SK-N-SH treated with all-trans-retinoic acid at 6 μM for 48 hours (cell line): ENCODE measurements at places on chromosomes 5 and 9.

GRCh38 chr9:7601739-7602138 is 197.8 kb downstream of the DMAC1 start:
- ATAC-seq, result no peak

- ATAC-seq, result no peak
Measured at GRCh38 chr5:56159521-56159947, 73.6 kb downstream of the ANKRD55 start.

DNA sequence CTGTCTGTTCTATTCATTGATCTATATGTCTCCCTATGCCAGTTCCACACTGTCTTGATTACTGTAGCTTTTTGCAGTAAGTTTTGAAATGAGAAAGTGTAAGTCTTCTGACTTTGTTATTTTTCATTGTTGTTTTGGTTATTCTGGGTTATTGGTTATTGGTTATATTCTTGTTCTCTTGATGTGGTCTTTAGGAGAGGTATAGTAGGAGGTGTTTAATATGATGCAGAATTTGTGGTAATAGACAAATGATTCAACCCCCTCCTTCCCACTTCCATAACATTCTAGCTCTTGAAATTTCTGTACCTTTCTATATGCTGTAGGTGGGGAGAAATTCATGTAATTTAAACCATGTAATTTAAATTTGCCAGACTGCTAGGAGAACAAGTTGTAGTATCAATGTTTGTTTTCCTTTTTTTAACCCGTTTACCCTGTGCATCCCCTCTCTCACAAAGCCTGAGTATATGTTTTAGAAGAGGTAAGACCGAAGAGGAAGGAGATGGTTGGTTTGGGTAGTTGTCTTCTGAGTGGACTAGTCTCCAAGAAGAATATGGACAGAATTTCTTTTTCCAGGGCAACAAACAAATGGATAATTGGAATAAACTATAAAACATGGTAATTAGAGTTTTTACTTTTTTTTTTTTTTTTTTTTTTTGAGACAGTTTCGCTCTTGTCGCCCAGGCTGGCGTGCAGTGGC is 19.2 kb downstream of the ANKHD1 start:
- ATAC-seq, result no peak

- ATAC-seq, result no peak
Measured at GRCh38 chr5:136210259-136210658, 17.3 kb upstream of the SMIM32 start.

GRCh38 chr5:96614110-96614691 is 48.0 kb upstream of the CAST start:
- ATAC-seq, result peak; percentile 98

- ATAC-seq, result no peak
Measured at GRCh38 chr9:86043999-86044398, 55.4 kb downstream of the GOLM1 start.

DNA sequence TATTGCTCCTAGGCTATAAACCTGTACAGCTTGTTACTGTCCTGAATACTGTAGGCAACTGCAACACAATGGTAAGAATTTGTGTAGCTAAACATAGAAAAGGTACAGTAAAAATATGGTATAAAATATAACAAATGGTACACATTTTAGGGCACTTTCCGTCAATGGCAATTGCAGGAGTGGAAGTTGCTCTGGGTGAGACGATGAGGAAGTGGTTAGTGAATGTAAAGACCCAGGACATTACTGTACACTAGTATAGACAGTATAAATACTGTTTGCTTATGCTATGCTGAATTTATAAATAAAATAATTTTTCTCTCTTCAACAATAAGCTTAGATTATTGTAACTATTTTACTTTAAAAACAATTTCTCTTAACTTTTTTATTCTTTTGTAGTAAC is 15.6 kb upstream of the ADRB2 start:
- ATAC-seq, result no peak

DNA sequence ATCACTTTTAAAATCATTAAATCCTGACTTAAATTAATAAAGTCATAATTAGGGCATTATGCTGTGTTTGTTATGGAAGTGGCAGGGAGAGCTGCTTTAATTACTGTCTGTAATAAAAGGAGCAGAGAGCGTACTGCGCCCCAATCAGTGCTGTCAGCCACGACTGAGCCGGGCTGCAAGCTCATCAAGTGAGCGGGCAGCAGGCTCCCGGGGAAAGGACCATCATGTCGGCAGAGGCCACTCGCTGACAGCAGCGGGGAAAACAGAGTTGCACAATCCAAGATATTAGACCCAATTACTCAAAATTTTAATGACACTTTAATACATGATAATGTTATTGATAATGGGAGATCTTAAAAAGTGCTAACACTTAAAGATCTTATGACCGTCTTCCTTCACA is 181.6 kb downstream of the AP3B1 start:
- no peak for ATAC-seq

GRCh38 chr5:80057921-80058320 is 22.8 kb downstream of the THBS4 start:
- no peak for ATAC-seq

DNA sequence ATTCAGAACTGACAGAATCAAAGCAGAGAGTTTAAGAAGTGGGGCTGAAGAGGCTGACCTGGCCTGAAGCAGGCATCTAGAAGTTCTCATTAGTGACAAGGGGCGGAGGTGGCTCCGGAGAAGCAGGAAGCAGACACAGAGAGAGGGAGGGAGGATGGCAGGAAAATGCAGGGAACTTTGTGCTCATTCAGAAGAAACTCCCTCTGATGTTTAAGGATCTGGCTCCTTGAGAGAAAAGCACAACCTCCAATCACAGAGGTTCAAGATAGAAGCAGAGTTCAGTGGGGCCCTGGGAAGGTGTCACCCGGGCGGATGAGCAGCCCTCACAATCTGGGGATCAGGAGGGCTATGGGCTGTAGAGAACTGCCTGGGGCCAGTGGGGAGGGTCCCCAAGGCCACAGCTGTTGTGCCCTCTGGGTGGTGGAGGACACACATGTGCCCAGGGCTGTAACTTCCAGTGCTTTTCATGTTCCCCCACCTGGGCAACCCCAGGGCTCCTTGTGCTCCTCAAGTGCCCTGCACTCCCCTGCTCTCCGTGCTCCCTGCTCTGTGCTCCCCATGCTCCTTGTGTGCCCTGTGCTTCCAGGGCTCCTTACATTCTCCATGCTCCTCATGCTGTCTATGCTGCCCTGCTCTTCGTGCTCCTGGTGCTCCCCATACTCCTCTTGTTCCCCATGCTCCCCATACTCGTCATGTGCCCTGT is 51.4 kb downstream of the TRIP13 start:
- ATAC-seq, result no peak; the same call in 2 of the 3 replicates

- ATAC-seq, result no peak
Measured at GRCh38 chr5:145818604-145819003, 16.5 kb downstream of the PRELID2 start.

DNA sequence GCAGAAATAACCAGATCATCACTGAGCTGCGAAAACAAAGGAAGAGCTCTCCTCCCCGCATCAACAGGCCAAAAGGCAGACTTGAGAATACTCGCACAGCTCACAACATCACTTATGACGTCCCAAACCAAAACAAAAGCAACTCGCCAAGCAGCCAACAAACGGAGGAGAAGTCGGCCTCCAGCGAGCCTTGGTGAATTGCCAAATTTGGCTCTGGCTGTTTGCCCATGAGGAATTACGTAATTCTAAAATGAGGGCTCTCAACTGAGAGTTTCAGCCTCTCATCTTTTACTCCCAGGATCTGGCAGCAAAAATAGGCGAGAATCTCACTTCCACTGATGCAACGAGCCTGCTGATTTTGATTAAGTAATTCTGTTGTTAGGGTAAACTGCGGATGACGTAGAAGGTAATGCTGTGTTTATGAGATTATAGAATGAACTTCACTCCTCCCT is 51.7 kb upstream of the SEMA6A start:
- no peak for ATAC-seq

DNA sequence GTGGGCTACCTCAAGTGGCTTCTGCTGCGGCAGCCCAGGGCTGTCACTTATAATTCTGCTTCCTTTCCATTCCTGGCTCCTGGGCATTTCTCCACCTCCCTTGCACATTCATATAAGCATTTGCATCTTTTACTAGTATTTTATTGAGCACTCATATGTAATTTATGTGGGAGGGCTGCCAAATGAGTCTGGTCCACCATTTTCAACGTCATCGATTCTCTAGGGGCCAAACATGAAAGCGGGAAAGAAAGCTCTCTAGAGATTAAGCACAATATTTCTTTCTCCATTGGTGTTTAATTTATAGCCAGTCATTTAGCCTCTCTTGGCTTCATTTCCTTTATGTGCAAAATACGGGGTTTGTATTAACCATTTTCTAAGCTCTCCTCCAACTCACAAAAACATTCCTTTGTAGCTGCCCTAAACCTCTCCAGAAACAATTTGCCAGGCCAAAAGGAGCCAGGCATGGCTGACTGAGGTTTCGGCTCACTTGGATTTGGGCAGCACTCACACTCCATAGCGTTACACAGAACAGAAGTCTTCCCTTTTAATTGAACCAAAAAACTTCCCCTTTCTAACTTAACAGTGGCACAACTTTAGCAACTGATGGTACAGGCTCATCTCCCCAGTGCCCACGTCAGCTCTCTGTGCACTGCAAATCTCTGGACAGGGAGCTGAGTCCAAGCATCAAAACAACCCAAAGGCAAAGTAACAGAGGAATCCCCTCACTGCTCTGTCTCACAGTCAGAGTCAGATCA is 183.5 kb downstream of the ROR2 start:
- ATAC-seq, result no peak

GRCh38 chr5:57066924-57067596 is 106.8 kb upstream of the GPBP1 start:
- no peak for ATAC-seq

DNA sequence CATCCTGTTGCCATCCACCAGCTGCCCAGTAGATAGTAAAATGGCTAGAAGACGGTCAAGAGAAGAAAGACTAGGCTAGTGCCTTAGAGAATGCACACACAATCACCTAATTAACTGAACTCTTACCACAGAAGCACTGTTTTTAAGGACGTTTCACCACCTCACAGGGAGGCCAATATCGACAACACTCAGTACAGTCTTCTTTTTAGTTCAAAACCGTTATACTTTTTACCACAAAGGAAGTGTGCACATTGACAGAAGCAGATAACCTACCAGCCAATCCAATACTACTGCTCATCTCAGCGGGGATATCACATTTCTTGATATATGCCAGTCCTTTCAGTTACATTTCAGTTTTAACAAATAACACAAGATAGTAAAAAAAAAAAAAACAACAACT is 122.3 kb downstream of the GNAQ start:
- ATAC-seq, result 0 out of 3 replicates have a peak, but pooled peaks have one; percentile 30

GRCh38 chr9:69264526-69264925 is 60.5 kb upstream of the ENTREP1 start:
- peak; percentile 23; the same call in 2 of the 3 replicates for ATAC-seq

- ATAC-seq, result no peak
Measured at GRCh38 chr9:11632691-11633090, 1019.9 kb upstream of the PTPRD start.

DNA sequence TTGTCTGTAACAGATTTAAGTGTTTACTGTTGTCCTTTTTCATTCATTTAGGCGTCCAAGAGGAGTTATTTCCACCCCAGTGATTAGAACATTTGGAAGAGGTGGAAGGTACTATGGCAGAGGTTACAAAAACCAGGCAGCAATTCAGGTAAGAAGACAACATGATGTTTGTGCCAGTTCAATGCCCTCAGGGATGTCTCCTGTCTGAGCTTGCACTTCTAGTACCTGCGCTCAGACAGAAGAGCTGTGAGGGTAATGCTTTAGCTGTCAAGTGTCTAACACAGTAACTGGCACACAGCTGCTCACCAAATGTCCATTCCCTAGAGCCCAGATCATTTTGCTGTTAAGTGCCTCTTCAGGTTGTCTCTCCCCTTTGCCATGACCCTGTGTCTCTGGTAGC is 14.2 kb upstream of the PHF2 start:
- ATAC-seq, result no peak

- no peak for ATAC-seq
Measured at GRCh38 chr5:123091298-123092222, 2.5 kb downstream of the PRDM6 start.

DNA sequence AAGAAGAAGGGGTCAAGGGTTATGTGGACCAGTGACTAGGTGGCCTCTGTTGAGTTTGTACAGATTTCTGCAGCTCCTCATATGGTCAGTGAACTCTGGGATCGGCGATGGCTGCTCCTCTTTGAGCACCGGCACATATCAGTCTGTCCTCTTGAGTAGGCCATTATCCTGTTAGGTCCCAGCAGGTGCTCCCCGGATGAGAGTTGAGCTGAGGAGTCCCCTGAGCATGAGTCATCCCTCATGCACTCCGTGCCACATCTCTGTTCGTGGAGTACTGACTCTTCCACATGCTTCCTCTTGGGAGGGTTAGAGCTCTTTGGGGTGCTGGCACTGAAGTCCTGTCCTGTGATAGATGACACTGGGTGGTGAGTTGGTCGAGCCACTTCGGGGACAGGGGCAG is 143.7 kb downstream of the PTTG1 start:
- ATAC-seq, result no peak

- ATAC-seq, result no peak
Measured at GRCh38 chr5:28117273-28117672, 1078.9 kb upstream of the CDH9 start.

DNA sequence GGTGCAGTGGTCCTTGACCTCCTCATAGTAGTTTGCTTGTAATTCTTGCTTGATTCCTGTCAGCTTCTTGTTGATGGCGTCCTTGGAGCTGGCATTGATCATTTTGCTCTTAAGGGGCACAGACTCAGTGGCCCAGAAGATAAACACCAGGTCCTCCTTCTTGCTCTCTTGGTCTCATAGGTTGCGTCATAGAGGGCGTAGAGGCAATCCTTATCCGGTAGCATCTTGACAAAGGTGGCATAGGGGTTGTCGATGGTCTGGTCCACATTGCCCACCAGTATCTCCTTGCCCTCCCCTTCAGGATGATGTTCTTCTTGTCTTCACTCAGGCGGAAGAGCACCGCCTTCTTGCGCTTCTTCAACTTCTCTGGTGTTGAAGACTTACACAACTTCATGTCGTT is 19.2 kb downstream of the CCDC125 start:
- ATAC-seq, result no peak

- no peak for ATAC-seq
Measured at GRCh38 chr5:57878301-57878722, 395.7 kb upstream of the ACTBL2 start.

DNA sequence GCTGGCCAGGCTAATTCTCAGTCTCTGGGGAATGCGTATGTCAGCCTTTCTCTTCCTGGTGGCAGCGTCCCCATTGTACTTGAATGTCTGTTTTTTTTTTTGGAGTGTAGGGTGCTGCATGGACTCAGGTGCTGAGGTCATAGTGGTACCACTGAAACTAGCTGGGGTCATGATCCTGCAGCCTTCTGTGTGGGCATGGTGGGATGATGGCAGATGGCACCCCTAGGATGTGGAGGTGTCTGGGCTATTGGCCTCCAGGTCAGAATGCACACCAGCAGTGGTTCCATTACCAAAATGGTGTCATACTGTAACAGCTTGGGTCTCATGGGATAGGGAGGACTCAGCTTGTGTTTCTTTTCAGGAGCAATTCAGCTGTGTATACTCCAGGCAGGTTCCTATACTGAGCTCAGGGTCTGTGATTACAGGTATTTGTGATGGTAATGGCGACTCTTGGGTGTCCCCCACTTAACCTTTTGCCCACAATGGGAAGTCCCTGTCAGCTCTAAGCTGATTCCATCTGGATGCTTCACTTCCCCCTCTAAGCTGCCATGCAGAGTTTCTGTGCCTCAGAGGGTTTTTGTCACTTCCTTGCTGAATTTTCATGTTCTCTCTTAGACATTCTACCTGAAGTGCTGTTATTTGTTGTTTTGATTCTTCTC is 17.9 kb downstream of the HSD17B4 start:
- ATAC-seq, result no peak
